ENCODE measurements at places on chromosomes 4 and X. TPM values are rescaled to one million over a fixed set of nuclear protein-coding genes. Genes with fewer than 3 reads are reported as not detected.

The LINC00632 gene
- 616 TPM for total RNA-seq

The SPANXN3 gene
- total RNA-seq = not detected

The STOX2 gene
- 10.7 TPM for total RNA-seq

The CCNB3 gene
- 1.3 TPM for total RNA-seq

The STPG2 gene
- total RNA-seq = 3.8 TPM

The SRPK3 gene
- total RNA-seq = 1.5 TPM

The REPS2 gene
- 13.1 TPM for total RNA-seq

The SORBS2 gene
- total RNA-seq = 132 TPM

The NWD2 gene
- 0.66 TPM for total RNA-seq

The PNMA3 gene
- 0.33 TPM for total RNA-seq

The ENPP6 gene
- 0.33 TPM for total RNA-seq

The IL2RG gene
- 5.1 TPM for total RNA-seq

The ADGRL3 gene
- 6.6 TPM for total RNA-seq

- no peak for DNase-seq
Measured at GRCh38 chrX:41589634-41590270, 99.0 kb upstream of the GPR34 start.

DNA sequence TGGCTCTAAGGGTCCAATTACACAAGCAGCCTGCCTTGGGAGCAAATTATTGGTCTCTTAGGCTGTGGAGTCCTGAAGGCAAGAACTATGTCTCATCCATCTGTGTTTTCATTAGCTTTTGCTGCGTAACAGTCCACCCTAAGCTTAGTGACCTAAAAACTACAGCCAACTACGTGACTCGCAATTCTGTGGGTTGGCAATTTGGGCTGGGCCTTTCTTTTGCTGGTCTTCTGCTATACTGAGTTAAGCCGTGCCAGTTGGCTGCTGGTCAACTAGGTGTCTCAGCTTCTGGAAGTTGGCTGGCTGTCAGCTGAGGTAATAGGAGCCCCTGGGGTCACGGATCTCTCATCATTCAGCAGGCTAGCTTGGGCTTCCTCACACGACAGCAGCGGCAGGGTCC, 205.6 kb upstream of the S100G start:
- DNase-seq = no peak

GRCh38 chr4:79682801-79683530, 274.9 kb upstream of the GK2 start:
- DNase-seq = no peak

GRCh38 chrX:6526564-6527136, 8.3 kb downstream of the VCX3A start:
- no peak for DNase-seq

DNA sequence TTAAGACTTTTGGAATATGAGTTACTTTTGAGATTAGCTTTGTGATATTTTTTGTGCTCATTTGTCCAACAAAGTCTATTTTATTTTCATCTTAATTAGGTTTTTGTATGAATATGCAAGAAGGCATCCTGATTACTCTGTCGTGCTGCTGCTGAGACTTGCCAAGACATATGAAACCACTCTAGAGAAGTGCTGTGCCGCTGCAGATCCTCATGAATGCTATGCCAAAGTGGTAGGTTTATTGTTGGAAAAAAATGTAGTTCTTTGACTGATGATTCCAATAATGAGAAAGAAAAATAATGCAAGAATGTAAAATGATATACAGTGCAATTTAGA, 10.8 kb downstream of the ALB start:
- DNase-seq = no peak

DNA sequence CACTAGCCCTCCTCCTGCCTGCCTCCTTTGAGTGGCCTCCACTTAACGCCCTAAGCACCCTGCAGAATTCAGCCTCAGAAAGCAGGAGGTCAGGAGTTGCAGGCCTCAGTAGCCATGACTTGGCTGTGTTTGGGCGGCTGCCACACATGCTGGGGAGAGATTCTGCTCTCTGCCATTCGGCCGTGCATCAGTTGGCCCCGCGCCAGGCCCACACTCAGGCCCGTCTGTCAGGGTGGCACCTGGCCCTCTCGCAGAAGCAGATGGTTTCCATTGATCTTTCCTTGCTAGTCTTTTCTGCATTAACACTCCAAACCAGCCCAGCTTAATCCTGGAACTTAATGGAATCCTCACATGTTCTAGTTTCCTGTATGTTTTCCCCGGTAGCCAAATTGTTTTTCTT, 30.7 kb upstream of the ATP6AP2 start:
- no peak for DNase-seq

DNA sequence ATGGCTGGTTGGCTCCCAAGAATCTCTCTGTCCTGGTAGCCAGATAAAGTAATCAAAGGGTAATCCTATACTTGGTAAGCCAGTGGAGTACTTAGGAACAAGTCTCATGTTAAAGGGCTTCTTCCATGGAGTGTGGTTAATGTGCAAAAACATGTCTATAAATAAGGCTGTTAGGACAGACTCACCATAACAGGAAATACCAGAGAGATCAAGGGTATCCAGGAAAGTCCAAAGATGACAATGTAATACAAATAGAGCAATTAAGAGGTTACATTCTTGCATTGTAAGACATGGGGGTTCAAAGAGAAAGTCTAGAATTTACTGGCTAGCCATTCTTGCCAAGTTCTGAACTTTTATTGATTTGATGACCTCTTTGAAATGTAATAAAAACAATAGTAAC, 61.9 kb upstream of the ZCCHC13 start:
- no peak for DNase-seq

- no peak for DNase-seq
Measured at GRCh38 chr4:33150525-33150910, 2430.3 kb downstream of the PCDH7 start.

GRCh38 chr4:80592950-80593349, 257.4 kb downstream of the CFAP299 start:
- no peak for DNase-seq

DNA sequence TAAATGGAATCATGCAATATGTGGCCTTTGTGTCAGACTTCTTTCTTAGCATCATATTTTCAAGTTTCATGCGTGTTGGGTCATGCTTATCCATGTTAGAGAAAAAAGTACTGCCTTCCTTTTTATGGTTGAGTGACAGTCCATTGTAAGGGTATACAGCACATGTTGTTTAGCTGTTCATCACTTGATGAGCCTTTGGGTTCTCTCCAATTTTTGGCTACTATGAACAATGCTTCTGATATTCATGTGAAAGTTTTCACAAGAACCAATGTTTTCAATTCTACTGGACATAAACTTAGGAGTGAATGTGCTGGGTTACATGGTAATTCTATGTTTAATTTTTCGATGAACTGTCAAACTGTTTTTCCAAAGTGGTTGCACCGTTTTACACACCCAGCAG, 28.1 kb upstream of the LNX1 start:
- no peak for DNase-seq

DNA sequence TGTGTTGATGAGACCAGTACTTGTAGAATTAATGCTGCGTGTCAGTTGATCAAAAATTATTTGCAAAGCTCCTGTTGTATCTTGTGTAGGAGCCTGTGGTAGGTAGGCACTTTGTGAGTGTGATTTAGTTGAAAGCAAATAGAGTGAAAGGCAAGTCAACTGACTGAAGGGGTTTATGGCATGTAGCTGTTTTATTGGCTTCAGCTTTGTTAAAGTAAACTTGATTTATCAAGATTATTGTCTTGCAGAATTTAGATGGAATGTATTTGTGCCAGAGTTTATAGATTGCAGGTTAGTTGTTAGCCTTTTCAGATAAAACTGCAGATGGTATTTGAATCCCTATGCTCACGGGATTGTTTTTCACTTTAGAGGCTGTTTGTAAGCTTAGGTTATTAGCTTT, 128.0 kb downstream of the FRAS1 start:
- no peak for DNase-seq

GRCh38 chr4:153655928-153656327, 28.2 kb upstream of the TLR2 start:
- no peak for DNase-seq

DNA sequence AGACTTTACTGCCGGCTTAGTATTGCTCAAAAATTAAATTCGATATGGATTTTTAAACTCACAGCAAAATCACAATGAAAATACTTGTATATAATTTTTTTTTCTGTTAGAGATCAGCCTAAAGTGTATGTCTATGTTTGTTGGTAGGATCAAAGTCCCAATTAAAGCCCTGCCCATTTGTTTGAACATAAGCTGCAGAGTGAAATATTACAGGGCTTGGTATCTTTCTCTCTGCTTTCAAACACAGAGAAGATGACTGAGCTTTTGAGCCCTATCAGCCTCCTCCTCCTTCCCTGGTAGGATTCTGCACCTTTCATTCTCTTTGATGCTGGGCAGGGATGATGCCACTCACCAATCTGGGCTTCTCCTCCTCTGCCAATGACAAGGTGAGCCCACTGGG, 345.4 kb downstream of the PPP1R2C start:
- no peak for DNase-seq

DNA sequence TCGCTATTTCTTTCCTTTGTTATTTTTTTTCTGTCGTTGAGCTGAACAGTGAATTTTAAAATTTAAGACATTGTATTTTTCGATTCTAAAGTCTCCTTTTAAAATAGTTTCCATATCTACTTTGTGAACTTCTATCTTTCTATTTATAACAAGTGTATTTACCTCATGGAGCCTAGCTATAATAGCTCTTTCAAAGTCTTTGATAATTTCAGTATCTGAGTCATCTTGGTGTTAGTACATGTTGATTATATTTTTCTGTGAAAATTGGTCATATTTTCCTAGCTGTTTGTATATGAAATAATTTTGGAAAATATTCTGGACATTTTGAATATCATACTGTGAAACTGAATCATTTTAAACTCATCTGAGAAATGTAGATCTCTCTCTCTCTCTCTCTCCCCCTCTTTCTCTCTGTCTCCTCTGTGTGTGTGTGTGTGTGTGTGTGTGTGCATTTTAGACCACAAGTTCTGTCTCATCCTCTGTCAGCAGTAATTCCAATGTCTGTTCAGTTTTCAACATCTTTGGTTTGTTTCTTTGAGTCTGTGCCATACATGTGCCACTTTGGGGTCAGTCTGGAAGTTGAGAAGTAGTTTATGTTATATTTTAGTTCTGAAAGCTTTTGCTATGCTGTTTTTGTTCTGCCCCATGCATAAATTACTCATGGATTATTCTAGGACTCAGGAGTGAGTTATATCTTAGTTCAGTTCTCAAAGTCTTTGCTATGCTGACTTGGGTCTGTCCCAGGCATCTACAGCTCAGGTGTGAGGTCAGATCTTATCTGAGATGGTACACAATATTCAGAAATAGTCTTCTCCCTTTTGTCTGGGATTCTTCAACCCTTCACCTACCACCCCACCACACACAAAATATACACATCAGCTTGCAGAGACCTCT, 366.4 kb upstream of the CASK start:
- no peak for DNase-seq

DNA sequence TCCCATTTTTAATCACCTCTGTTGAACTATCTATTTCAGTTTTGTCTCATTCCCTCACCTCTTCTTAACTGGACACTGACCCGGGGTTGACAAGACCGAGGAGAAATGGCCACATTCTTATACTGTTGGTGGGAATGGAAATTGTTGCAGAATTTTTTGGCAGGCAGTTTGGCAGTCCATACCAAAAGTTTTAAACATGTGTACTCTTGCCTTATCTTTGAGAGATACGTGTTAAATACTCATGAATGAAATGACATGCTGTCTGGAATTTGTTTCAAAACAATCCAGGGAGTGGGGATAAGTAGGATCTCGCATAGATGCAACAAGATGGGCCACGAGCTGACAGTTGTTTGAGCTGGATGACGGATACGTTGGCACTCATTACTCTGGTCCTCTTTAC, 12.1 kb downstream of the FGFBP1 start:
- DNase-seq = no peak

DNA sequence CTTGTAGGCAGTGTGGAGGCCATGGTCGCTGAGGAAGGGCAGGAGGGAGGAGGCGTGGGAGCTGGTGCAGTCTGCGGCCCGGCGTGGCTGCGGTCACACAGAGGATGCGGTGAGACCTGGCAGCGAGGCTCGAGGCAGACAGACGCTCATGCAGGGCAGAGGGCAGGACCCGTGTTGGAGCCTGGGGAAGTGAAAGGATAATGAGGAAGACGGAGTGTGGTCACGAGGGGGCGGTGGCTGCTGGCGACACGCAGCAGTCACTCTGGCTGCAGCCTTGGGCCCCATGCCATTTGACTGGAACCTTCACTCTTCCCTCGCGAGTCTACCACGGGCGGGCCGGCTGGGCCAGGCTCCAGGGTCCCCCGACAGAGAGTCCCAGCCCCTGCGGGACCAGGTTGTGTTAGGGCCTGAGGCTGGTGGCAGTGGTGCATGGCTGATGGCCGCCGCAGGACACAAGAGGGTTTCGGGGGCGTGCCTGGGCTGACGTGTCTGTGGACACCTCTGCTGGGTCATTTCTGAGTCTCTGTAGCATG, 68.8 kb upstream of the HGFAC start:
- DNase-seq = no peak

GRCh38 chr4:89558147-89558546, 250.5 kb upstream of the GPRIN3 start:
- no peak for DNase-seq

DNA sequence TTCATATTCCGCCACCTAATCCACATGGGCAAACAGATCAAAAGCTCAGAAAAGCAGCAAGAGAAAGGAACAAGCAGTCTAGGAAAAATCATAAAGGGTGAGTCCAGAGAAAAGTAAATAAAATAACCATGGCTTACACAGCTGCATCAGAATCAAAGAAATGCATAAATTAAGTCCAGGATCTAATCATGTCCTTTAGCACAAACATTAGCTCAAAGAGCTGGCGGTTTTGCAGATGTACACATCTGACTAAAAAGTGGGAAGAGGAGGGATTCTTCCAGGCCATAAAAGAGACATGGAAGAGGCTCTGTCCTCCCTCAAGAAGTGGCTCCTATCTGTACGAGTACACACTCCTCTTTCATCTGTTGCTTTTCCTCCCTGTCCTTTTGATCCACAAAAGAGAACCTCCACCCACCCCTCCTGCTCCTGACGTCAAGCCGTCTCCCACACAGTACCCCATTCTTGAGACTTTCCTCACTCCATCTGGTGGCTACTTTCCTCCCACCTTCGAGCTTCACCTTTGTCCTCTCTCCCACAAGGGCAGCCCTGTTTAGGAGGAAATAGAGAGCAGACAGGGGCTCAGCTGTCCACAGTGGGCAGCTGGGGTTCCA, 92.5 kb downstream of the RASL11B start:
- DNase-seq = no peak

DNA sequence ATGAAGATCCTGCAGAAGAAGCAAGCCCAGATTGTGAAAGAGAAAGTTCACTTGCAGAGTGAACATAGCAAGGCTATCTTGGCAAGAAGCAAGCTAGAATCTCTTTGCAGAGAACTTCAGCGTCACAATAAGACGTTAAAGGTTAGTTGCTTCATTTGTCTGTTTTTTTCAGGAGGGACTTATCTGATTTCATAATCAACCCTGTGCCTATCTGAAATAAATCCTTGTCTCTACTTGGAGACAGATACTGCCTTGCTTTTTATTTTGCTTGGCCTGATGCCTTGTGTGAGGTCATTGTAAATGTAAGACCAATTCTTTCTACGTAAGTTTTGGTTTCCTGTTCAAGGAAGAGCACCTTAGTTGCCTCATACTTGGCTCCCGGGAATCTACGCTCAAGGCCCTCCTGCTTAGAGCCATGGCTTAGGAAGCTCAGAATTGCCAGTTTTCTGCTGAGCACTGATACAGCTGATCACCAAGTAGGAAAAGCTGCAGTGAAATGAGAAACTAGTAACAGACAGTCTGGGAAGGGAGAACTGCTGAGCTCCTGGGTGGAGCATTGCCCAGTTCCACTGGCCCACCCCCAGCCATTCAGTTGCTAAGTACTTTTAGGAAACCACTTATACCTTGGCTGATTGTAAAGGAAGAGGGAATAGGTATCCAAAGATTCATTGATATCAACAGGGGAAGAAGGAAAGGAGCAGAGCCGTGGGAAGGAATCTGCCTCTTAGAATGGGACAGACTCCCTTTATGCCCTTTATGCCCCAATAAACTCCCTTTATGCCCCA, 41.8 kb downstream of the RBBP7 start:
- DNase-seq = no peak

GRCh38 chr4:140082391-140082755, 71.6 kb downstream of the MAML3 start:
- no peak for DNase-seq

Measured in breast epithelium (tissue), 4 donors.